ENCODE measurements at places on chromosomes 7 and 10.

GRCh38 chr7:6705959-6706665 lies 635 bp downstream of the ZNF12 start:
- no peak for DNase-seq

DNA sequence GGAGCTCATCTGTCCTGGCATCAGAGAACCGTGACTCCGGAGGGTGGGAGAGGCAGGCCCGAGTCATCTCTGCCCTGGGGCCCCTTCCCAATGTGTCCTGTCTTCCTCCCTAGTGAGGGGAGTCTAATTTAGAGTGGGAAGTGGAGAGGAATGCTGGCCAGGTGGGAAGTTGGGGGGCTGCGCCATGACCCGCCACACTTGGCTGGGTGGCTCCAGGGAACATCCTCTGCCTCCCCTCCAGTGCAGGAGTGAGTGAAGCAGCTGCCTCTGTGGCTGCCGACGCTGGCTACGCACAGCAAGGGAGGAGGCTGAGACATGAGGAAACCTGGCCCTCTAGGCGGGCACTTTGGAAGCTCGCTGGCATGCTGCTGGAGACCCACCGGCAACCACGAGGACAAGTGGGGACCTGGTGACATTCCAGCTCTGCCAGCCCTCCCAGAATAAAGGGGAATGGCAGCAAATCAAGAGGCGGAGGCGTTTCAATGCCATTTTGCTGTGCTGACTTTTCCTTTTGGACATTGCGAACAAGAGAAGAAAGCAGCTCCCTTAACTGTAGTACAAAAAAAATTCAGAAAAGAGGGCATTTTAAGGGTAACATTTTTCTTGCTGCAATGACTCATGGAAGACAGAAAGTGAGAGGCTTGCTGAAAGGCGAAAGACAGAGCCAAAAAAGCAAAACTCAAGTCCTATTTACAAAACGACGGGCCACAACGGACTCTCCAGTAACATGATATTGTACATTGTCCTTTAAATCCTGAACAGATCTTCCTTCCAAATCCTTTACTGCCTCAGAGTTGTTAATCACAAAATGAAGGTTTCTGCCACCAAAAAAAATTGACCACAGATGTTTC lies 121.2 kb upstream of the PITRM1 start:
- DNase-seq = no peak

GRCh38 chr10:85916286-85916685 lies 450.3 kb downstream of the GRID1 start:
- no peak for DNase-seq

- no peak for DNase-seq
Observed at GRCh38 chr7:18053177-18053928, 25.7 kb upstream of the PRPS1L1 start.

DNA sequence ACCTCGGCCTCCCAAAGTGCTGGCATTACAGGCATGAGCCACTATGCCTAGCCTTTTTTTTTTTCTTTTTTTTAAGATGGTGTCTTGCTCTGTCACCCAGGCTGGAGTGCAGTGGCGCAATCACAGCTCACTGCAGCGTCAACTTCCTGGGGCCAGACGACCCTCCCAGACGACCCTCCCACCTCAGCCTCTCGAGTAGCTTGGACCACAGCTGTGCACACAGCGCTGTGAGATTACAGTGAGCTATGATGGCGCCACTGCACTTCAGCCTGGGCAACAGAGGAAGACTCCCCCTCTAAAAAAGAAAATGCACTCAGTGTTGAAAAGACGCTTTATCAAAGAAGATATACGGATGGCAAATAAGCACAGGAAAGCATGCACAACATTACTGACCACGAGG lies 16.5 kb upstream of the WIPI2 start:
- DNase-seq = peak; percentile 44

- no peak for DNase-seq
Observed at GRCh38 chr7:150753826-150754603, 16.8 kb downstream of the GIMAP5 start.

DNA sequence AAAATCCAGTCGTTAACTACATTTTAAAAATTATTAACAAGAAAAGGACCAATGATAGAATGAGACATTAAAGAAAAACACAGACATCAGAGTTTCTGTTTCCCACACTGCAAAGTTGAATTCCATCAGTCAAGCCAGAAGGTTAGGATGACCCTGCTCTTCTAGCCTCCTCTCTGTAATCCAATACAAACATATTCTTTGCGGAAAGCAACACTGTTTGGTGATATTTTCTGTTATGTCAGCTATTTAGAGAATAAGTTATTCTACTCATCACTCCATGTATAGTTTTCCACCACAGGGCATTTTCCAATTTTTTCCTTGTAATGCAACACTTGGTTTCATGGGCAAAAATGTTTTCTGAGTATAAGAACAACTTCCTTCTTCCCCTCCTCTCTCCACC lies 152.3 kb downstream of the EVX1 start:
- no peak for DNase-seq

- DNase-seq = no peak
Observed at GRCh38 chr7:41156268-41156667, 546.6 kb downstream of the INHBA start.

DNA sequence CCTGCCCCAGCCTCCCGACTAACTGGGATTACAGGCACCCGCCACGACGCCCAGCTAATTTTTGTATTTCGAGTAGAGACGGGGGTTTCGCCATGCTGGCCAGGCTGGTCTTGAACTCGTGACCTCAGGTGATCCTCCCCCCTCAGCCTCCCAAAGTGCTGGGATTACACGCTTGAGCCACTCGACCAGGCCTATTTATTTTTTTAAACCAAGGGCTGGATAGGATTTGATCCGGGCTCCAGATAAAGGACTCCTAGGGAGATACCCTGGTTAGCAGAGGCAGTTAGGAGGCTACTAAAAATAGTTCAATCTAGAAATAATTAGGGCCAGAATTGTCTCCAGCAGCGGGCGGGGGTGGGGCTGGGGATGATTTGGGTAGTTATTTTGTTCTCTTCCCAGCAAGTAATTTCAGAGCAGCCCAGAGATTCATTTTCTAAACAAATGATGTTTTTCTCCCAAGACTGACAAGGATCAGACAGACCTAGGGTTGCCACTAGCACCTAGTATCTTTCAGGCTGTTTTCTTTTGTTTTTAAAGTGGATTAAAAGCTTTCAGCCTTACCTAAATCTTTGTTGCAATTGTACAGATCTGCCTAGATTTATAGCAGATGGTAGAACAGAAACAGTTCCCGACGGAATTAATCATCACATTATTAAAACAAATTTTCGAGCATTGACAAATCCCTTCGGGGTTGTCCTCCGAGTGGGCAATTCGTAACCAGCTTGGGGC lies 859 bp upstream of the SMC3 start:
- DNase-seq = peak; percentile 57

- no peak for DNase-seq
Observed at GRCh38 chr10:88152728-88153133, 289.3 kb downstream of the PTEN start.

GRCh38 chr7:127953423-127954356 lies 77.5 kb downstream of the LRRC4 start:
- DNase-seq = no peak

DNA sequence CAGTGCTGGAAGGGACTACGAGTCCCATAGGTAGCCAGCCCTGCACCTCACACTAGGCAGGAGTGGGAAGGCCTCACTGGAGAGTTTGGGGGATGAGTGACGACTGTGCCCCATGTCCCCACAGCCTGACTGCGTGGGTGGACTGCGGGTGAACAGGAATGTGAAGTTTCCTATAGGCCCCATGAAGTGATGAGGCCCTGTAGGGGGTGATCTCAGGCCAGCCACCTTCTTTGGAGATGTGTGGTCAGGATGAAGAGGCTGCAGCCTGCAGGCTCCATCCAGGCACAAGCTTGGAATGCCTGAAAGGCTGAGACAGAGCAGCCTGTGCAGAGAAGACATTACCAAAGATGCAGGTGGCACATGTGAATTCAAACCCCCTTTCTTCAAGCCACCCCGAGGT lies 94.9 kb downstream of the CPXM2 start:
- DNase-seq = no peak
